ENCODE measurements at places on chromosomes 1 and 21.

- no peak for DNase-seq
These were observed 363.5 kb upstream of the DUSP10 start for GRCh38 chr1:222105393-222105737.

DNA sequence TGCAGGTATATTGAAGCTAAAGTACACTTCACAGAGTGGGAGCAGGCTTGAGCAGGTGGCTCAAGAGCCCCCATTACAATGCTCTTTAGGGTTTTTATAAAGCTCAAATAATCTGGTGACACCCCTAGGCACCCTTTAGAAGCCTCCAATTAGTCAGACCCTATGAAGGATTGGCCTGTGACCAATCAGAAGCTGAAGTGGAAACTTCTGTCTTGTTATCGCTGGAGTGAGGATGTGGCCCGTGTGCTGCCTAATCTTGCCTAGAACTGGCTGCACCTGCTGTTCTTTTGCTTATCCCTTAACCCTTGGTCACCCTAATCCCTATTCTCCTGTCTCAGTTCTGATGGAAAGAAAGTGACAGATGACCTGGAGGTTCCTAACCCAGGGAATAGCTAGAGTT, 70.8 kb upstream of the ABCG1 start:
- DNase-seq, result no peak

- DNase-seq, result no peak
These were observed 195.6 kb upstream of the ZRANB2 start for GRCh38 chr1:71276466-71276865.

DNA sequence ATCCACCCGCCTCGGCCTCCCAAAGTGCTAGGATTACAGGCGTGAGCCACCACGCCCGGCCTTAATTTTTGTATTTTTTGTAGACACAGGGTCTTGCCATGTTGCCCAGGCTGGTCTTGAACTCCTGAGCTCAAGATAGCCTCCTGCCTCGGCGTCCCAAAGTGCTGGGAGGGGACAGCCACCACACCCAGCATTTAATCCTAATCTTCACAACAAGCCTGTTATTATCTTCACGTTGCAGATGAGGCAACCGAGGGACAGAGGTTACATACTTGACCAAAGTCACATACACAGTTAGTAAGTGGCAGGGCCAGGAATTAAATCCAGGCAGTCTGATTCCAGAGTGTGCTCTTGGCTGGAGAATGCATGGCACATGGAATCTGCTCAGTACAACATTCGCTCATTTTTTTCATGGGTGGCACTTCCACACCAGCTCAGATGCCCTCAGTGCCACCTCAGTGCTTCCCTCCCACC, 4.8 kb upstream of the GPR37L1 start:
- no peak for DNase-seq

DNA sequence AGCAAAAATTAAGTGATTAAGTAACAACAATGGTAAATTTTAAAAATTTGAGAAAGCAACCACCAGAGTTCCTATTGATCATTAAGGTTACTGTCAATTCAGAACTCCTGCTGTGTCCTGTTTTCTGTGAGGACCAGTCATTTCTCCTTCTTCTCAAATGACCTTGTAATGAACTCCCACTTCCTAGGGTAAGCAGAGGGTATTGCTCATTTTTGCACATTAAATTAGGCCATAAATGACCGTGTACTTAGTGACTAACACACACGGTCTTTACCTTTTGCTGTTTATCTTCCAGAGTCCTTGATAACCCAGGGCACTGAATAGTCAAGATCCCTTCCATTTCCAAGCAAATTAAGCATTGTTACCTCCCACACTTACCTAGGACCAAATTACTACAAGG, 227.5 kb upstream of the LYPLAL1 start:
- no peak for DNase-seq

DNA sequence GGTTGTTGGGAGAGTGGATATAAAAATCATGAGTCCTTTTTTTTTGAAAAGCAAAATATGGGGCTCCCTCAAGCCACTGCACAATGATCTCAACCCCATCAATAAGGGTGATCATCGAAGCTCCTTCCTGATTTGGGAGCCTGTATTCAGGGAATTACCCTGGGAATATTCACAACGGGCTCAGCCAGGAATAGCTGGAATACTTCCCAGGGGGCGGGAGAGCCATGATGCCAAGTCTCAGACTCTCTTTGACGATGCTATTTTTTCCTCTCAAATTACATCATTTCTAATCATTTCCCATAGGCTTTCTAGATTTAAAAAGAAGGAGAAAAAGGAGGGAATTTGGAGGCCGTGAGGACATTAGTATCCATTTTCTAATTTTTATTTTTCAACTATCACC, 18.4 kb downstream of the OLIG1 start:
- DNase-seq, result no peak

DNA sequence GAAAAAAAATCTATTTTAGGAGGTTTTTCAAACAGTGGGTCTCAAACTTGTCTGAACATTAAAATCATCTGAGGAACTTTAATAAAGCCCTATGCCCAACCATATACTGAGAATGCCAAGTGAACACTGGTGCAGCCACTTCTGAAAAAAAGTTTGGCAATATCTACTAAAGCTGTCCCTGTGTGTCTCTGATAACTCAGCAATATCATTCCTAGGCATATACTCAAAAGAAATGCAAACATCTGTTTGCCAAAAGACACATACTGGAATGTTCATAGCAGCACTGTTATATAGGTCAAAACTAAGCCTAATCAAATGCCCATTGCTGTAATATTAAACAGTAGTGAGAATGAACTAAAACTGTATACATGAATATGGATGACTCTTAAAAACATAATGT, 74.2 kb upstream of the RGS4 start:
- no peak for DNase-seq

- no peak for DNase-seq
These were observed 992 bp upstream of the USP48 start for GRCh38 chr1:21783679-21784603.

DNA sequence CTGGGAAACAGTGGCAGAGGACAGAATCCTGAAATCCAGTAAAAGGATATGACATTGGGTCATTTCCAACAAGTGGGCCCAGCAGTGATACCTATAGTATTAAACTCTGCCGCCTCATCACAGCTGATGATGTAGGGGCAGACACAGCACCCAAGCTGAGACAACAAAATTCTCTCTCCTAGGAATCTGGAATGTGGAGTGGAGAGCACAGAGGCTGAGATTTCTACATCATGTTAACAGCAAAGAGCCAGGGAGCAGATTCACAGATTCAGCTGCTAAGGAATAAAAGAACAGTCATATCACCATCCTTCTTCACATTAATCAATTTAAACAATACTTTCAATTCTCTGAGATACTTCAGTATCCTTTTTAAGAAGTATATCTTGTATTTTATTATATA, 61.9 kb downstream of the CRP start:
- DNase-seq, result no peak

DNA sequence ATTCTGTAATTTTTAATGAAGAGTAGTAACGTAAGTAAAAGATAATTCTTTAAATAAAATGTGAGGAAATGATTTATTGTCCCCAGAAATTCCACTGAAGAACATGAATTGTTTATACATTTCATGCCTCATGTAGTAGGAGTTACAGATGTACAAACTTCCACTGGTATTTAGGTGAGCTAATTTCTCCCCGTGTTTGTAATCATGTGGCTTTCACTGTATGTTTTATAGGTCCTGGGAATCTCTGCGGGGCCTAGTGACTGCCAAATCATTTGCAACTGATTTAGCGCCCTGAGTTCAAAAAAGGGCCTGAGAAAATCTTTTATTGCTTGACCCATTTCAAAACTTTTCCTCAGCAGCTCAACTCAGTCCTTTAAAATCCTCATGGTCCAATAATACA, 30.5 kb upstream of the FASLG start:
- no peak for DNase-seq

DNA sequence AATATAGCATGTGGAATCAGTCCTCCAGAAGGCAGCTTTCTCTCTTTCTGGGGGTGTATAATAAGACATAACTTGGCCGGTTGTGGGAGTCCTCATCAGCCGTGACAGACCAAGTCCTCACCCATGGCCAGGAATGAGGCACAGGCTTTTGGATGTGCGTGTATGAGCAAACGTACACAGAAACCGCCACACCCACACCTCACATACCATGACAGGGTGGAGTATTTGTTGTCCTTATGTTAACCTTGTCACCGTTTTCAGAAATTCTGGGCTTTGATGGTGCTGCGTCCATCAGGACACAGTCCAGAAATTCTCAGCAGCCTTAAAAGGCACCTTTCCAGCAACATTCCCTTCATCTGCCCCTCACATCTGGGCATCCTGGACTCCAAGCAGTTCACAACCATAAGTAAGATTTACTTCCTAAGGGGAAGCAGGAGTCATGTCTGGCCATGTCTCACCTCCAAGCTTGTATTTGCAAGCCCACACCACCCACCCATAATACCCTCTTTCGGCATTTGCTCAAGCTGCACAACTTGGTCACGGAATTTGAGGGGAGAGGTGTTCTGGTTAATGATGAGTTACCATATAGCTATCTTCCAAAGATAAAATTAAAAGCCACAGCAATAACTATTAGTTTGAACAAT, 12.4 kb downstream of the C1orf116 start:
- no peak for DNase-seq

- DNase-seq, result no peak
These were observed 26.8 kb downstream of the SESN2 start for GRCh38 chr1:28286111-28286510.

DNA sequence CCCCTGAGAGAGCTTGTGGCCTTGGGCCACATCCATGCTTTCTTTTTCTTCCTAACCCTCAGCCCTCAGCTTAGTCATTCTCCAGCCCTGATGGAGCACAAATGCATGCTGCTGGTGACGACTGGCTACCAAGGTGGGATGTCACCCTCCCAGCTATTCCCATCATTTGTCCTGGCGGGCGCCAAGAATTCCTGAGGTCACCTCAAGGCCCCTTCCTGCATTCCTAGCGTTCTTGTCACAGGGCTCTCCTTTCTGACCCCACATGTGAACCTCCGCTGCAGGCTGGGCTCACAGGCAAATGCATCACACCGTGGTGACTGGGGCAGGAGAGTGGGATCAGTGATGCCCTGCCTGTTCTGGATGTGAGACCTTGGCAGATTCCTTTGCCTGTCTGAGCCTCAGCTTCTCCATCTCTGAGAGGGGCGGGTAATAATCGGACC, 53.4 kb upstream of the IFFO2 start:
- no peak for DNase-seq

GRCh38 chr1:163720294-163720693, 398.5 kb downstream of the NUF2 start:
- no peak for DNase-seq

- no peak for DNase-seq
These were observed 131.0 kb downstream of the RRAGC start for GRCh38 chr1:38728585-38728908.

DNA sequence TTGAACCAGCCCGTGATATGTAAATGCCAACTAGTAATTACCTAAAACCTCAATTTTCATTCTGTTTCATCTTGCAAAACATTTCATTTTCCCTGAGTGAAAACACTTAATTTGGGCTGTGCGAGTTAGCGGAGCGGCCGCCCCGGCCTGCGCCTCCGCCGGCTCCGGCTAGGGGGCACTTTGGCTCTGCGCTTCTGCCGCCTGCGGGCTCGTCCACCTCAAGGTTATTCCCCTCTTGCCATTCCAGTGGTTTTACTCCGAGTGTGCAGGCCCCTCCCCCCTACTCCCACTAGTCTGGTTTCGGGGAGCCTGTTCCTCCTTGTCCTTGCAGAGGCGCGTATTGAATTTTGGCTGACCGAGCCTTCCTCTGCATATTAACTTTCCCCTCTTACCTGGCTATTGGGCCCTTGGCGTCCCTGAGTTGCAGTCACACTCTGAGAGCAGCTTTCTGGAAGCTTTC, 55.6 kb downstream of the PEX14 start:
- DNase-seq, result no peak

- no peak for DNase-seq
These were observed 251.6 kb upstream of the DUSP10 start for GRCh38 chr1:221993444-221993948.

GRCh38 chr1:42403880-42404400, 23.3 kb downstream of the RIMKLA start:
- no peak for DNase-seq

DNA sequence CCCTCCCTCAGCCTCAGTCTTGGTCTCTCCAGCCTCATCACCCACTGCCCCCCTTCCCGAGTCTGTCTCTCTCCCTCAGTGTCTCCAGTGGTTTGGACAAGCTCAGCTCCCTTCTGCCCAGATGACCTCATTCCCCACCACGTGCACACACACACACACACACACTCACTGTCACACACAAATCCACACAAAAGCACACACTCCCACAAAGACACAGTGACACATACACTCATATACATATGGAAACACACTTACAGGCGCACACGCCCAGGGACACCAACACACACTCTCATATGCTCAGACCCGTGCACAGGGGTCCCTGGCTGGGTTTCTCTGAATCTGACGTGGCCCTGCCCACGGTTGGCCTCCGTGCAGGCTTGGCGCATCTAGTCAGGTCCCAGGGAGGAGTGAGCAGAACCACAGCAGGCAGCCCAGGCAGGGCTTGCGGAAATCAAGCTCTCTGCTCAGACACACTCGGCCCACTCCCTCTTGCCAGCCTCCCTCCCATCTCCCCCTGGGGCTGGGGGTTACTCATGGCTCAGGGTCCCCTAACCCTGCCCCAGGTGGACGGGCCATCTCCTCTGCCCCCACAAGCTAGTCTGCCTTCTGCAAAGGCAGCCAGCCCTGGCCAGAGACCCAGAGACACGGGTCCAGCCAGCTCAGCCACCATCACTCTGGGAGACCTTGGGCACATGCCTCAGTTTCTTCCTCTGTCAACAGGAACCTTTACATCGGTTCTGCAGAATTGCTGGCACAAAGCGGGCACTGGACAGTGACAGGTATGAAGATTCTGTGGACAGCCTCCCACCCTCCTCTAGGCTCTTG, 38.5 kb upstream of the FAM131C start:
- no peak for DNase-seq

GRCh38 chr1:48194801-48195200, 27.7 kb upstream of the SLC5A9 start:
- no peak for DNase-seq

DNA sequence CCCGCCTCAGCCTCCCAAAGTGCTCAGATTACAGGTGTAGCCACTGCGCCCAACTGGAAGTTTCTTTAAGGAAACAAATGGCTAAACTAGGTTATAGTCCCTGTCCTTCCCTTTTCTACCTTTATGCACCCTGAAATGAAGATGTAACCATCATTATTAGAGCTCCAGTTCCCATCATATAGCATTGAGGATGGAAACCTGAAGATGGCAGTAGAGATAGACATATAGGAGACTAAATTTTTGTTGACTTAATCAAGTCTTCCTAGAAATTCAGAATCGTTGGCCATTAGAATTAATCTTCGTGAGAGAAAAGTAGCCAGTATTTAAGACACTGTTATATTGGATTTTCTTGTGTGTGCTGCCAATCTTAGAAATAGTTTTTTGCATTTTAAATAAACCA, 1016.3 kb upstream of the NCAM2 start:
- no peak for DNase-seq
